ENCODE measurements at places on chromosomes 2 and 18.

DNA sequence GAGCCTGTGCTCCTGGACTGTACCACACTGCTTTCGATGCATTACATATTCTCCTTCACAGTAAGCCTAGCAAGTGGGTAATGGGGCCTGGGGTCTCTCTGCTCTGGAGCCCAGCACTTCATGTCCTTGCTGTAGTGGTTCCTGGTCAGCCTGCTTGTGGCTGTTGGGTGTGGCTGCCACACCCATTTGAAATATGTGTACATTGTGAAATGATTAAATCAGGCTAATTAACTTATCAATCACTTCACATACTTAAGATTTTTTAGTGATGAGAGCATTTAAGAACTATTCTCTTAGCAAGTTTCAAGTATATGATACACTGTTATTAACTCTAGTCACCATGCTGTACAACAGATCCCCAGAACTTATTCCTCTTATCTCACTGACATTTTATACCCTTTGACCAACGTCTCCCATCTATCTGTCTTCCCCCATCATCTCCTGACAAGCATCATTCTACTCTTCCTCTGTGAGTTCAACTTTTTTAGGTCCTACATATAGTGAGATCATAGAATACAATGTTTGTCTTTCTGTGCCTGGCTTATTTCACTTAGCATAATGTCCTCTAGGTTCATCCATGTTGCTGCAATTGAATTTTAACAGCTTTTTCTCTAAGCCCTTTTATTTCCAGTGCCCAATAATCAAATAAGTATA is 92.1 kb downstream of the LYPD6 start:
- no peak for DNase-seq

GRCh38 chr2:169714699-169715098 is 18.9 kb upstream of the KLHL23 start:
- no peak for DNase-seq

DNA sequence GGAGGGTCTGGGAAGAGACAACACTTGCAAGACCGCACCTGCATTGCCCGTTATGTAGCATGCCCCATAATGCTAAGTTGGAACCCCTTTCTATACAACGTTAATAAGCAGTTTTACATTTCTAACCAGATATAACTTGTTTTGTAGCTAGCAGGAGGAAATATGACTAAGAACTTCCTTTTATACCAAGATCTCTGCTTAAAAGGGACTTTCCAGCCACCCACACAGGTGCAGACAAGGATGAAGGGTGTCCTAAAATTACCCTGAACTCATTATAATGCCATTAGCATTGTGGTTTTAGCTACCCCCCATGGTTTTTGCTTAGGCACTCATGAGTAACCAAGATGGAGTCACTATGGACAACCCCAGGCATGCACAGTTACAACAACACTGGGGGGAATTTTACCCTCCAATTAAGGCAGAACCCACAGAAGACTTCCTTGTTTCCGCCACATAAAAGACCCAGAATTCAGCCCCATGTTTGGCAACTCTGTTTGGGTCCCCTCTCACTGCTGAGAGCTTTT is 362.8 kb downstream of the CBLN2 start:
- no peak for DNase-seq

GRCh38 chr2:199814817-199815211 is 36.2 kb downstream of the FTCDNL1 start:
- no peak for DNase-seq

GRCh38 chr2:8511868-8512612 is 169.8 kb upstream of the ID2 start:
- DNase-seq = no peak

DNA sequence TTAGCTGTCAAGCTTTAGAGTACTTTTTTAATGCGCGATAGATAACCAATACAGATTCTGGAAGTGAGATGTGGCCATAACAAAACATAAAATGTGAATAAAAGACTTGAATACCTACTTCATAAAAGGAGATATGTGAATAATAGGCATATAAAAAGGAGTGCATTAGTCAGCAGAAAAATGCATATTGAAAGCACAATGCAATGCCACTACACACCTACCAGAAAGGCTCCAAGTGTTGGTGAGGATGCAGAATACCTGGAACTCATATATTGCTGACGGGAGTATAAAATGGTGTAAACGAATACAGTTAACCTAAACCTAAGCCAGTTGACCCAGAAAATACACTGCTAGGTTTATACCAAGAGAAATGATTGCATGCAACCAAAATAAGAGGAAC is 10.9 kb upstream of the RAPGEF4 start:
- no peak for DNase-seq

GRCh38 chr2:27856386-27856785 is 33.8 kb downstream of the RBKS start:
- no peak for DNase-seq

DNA sequence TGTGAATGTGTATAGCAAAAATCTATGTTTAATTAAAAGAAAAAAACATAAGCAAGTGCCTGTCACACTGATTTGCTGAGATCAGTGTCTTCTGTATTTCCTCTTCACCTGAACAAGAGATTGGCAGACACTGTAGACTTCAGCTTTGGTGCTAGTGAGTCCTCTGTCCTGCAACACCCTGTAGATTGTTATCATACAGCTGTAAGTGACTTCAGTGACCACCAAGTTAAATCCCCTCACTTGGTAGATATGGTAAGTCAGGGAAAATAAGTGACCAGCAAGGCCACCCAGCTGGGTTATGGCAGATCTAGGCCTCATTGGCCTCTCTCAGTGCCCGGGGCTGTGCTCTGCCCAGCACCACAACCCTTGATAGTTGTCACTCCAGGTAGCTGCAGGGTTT is 119.7 kb upstream of the EML6 start:
- no peak for DNase-seq

DNA sequence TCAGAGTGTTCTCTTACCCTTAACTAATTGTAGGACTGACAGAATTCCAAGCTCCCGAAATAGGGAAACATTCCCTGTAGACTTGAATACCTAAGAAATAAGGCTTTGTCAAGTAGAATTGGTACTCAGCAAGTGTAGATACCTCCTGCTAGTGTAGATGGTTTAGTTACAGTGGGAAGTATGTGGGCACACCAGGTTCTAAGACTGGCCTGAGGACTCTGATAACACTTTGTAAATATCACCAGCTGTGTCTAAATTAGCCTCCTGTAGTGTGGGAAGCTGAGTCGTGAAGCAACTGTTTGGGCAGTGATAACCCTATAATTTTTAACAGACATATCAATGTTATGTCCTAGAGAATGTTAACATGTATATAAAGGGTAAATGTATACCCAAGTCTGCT is 304.5 kb downstream of the SLC8A1 start:
- no peak for DNase-seq

- no peak for DNase-seq
Measured at GRCh38 chr2:80255918-80256781, 48.4 kb downstream of the LRRTM1 start.

DNA sequence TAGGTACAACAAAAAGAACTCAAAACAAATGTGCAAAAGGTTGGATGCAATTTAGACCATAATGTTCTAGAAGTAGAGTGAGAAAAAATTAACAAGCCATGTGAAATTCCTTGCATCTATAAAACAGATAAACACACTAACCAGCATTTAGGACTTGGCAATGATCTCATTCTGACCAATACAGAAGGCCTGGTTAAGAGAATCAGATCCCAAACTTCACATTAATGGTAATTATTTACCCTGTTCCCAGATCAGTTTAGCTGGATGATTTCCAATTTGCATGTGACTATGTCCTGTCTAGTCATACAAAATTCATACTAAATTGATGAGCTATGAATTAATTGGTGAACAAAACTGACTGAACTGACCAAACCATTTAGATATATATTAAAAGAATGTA is 98.4 kb upstream of the FIGN start:
- DNase-seq = no peak

DNA sequence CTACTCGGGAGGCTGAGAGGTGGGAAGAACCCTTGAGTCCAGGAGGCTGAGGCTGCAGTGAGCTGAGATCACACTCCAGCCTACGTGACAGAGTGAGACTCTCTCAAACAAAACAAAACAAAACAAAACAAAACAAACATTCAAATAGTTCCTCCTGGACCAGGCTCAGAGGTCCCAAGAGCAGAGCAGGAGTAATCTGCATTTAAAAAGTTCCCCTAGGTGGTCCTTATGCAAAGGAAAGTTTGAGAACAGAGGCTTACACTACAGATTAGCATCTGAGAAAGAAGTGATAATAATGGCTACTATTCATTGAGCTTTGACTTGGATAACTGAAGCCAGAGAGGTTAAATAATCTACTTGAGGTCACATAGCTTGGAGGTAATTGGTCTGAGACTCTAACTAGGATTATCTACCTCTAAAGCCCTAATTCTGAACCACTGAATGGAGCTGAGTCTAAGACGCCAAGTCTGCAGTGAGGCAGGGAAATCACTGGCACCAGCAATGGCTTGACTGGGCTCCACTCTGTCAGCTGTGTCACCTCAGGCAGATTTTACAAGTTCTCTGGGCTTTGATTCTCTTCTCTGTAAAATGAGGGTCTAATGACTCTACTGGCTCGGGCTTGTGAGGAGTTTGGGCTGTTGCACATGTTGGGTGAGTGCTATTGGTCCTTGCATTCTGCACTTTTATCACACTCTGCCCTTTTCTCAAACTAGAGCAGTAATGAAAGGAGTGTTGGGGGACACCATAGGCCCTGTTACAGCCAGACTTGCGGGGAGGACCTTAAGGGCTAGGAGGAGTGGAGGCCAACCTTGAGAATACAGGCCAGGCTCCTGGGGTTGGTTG is 29.2 kb upstream of the DLX2 start:
- no peak for DNase-seq

- DNase-seq = no peak
Measured at GRCh38 chr2:223759569-223760430, 77.6 kb downstream of the AP1S3 start.

DNA sequence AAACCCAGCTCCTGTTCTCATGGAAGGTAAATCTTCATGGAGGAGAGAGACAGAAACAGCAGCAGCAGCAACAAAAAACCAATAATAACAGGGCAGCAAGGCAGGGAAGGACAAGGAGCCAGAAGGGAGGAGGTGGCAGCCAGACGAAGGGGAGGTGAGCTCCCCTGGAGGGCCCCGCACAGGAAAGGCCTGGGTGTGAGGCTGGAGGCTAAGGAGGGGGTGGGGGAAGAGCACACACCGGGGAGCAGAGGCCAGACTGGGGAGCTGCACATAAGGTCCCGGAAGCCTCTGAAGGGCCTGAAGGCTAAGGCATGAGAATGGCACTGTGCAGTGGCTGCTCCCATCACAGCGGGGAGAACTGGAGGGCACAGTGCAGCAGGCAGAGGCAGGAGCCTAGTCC is 94.8 kb upstream of the SMAD7 start:
- DNase-seq = no peak

DNA sequence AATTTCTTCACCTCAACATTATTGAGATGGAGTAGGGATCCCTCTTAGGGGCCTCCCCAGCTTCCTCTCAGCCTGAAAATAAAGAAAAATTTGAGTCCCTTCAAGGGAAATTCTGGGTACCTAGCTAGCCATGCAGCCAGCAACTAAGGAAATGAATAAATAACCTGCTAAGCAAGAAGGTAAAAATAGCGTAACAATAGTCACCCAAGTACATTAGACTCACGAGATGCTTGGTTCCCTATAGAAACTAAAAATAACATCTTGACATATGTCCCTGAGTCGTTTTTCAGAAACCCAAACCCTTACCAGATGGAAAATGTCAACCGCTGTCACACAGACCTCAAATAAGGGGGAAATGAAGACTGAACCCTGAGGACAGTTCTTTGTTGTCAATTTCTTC is 51.9 kb downstream of the CACNB4 start:
- no peak for DNase-seq

GRCh38 chr2:3025984-3026383 is 351.6 kb downstream of the EIPR1 start:
- no peak for DNase-seq

- DNase-seq = no peak
Measured at GRCh38 chr2:237585590-237586221, 4.8 kb downstream of the RAB17 start.

DNA sequence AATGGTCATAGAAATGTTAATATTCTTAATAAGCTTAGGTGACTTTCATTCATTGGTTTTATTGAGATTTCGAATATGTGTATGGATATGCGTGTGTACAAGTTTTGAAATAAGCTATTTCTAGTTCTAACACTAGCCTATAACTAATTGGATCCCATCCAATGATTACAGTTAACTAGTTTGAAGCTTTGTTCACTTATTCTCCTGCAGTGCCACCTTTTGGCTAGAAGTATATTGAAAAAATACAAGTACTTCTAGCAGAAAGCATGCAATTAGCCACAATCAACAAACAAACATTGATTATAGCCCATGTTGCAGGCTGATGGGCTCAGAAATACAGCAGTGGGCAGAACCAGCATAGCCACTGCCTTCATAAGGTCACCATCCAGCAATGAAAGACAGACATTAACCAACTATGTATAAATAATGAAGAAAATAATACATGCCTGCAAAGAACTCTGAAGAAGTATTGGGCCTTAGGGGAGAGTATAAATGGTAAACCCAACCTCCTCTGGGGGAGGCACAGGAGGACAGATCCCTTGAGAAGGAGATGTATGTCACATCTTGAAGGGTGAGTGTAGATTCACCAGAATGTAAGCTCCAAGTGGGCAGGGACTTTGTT is 5.1 kb upstream of the PIEZO2 start:
- DNase-seq = peak; percentile 23

GRCh38 chr18:44409515-44409914 is 271.2 kb upstream of the SETBP1 start:
- no peak for DNase-seq

- no peak for DNase-seq
Measured at GRCh38 chr2:141714496-141714895, 416.3 kb downstream of the LRP1B start.

GRCh38 chr2:40173276-40173675 is 278.6 kb downstream of the SLC8A1 start:
- no peak for DNase-seq

- DNase-seq = no peak
Measured at GRCh38 chr2:96267159-96267971, 1.3 kb downstream of the CIAO1 start.

DNA sequence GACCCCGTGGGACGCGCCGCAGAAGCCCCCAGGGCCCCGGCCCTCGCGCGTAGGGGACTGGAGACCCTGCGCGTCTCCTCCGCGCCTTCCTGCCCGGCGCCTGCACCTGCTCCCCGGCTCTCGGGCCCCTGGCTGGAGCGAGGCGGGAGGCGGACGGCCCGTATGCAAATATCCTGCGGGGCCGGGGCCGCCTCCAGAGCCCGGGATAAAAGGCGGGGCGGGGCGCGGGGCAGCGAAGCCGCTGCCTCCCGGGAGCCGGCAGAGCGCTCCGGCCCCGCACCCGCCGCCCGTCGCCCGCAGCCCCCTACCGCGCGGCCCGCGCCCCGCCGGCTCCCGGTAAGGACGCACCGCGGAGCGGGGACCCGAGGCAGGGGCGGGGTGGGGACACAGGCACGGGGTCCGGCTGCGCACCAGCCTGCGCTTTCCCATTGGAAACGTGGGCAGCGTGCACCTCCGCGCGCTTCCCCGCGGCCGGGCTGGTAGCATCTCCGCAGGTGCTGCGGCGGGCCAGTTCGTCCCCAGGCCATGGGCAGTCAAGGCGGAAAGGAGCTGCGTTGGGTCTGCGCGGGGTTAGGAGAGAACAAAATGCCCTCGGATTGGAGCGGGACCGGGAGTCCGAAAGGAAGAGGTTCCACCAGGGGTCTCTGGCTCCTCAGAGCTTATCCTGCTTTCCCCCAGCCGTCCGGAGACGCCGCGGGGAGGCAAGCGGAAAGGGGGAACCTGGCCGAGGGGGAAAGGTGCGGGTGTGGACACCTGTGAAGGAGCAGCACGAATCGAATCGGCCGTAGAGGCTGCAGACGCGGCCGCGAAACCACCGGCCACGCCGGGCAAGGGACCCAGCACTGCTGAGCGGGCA is at the start of gene ATP6V1C2:
Gene ATP6V1C2, plus strand, starts transcription at position 235 of the 856 bp plus-strand sequence. CDS start 1,220 bp downstream, outside the sequence.
- peak; percentile 41 for DNase-seq

All from NCI-H526 treated with DMSO at 0.1 percent for 48 hours (cell line).